CMK (cell line): ENCODE measurements at places on chromosomes 16 and 17.

DNA sequence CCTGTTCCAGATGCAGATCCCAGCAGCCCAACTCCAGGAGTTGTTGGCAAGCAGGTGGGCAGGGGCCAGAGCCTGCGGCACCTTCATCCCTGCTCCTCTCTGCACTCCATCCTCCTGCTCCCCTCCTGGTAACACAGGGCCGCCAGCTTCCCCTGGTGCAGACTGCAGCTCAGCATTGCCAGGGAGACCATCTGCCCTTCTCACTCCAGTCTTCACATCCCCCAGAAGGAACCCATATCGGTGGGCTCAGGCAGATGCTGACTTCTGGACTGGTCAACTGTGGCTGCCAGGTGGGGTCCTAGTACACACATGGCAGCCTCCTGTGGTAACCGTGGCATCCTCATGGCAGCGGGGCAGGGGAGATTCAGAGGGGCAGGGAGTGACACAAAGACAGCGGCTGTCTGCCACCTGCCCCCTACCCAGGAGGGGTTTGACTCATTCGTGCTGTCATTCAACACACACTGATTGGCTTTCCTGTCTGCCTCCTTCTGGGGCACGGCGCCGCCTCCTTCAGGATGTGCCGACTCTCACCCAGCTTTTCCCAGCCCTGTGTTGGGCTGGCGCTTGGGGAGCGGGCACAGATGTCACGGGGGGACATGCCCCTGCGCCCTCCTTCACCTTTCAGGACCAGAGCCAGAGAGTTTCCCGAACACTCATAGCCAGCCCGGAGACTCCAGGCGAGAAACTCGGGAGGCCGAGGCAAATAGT lies 120.9 kb downstream of the CMIP start:
- DNase-seq: no peak

DNA sequence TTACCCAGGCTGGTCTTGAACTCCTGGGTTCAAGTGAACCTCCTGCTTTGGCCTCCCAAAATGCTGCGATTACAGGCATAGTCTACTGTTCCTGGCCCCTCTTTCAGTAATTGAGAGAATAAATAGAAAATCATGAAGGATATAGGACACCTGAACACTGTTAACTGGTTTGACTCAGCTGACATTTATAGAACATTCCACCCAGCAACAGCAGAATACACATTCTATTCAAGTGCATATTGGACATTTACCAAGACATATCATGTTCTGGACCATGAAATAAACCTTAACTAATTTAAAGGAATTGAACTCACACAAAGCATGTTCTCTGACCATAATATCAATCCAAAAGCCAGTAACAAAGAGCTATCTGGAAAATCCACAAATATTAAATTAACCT lies 19.8 kb upstream of the BAIAP2 start:
- no peak for DNase-seq

GRCh38 chr17:1627182-1627981 lies 1.3 kb downstream of the SLC43A2 start:
- DNase-seq: no peak

- DNase-seq: no peak
Observed at GRCh38 chr17:78892520-78892919, 10.5 kb downstream of the CEP295NL start.

DNA sequence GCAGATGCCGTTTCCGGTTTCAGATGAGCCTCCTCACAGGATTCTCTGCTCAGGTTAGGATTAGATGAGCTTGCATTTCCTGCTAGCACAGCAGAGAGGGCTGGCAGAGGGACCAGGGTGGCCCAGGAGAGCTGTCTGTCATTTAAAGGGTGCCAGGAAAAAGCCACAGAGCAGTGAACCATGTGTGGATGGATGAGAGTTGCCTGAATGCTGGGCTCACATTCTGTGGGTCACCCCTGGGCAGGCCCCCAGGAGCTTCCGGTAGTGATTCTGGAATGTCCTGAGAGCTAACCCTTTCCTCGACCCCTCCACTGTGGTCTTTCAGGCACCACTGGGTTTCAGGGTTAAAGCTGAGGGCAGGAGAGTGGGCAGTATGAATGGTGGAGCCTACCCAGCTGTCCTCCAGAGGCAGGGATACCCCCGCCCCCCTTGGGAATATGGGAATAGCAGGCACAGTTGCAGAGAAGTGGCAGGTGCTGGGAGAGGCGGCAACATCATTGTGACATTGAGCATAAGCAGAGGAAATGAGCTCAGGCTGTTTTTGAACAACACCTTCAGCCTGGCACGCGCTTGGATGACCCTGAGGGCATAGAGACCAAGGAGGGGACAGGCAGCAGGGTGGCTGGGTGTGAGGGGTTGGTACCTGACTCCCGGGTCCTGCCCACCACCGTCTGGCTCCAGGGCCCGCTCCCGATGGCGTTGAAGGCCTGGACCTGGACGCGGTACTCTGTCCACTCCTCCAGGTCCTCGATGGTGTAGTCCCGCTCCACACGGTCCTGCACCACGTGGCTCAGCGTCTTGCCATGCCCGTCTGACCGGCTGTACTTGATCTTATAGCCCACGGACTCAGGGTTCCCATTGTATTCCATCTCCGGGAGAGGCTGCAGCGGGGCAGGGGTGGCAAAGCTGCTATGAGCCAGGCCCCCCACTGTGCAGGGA lies 83.0 kb upstream of the CDC42EP4 start:
- DNase-seq: no peak

GRCh38 chr16:67151431-67152097 lies 766 bp upstream of the B3GNT9 start:
- DNase-seq: no peak

DNA sequence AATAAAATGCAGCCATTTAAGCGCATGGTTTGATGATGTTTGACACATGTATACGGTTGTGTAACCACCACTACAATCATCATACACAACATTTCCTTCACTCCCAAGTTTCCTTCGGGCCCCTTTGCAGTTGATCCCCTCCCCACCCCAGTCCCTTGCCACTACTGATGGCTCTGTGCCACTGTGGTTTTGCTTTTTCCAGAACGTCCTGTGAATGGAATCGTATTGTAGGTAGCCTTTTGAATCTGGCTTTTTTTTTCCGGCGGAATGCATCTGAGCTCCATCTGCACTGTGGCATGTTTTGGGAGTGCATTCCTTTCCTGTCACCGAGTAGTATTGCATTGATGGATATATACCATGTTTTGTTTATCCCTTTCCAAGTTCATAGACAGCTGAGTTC lies 15.1 kb upstream of the MAP2K3 start:
- DNase-seq: no peak

GRCh38 chr16:68086336-68086841 lies 1.2 kb downstream of the NFATC3 start:
- DNase-seq: no peak

DNA sequence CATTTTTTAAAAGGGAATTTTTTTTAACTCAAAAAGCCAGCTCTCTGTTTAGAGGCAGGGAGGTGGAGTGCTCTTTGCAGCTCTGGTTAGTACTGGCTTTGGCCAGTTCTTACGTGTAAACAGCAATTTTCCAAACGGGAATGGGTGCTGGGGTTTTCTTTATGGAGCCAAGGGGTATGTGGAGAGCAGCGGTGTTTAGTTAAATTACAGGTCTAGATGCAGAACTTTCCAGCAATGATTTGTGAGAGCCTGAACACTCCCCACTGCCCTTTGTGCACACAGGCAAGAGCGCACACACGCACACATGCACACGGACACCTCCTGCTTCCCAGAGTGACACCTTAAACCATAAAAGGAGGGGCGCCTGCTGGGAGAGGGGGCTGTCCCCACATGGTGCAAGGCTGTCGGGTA lies 140.2 kb downstream of the MSI2 start:
- no peak for DNase-seq

DNA sequence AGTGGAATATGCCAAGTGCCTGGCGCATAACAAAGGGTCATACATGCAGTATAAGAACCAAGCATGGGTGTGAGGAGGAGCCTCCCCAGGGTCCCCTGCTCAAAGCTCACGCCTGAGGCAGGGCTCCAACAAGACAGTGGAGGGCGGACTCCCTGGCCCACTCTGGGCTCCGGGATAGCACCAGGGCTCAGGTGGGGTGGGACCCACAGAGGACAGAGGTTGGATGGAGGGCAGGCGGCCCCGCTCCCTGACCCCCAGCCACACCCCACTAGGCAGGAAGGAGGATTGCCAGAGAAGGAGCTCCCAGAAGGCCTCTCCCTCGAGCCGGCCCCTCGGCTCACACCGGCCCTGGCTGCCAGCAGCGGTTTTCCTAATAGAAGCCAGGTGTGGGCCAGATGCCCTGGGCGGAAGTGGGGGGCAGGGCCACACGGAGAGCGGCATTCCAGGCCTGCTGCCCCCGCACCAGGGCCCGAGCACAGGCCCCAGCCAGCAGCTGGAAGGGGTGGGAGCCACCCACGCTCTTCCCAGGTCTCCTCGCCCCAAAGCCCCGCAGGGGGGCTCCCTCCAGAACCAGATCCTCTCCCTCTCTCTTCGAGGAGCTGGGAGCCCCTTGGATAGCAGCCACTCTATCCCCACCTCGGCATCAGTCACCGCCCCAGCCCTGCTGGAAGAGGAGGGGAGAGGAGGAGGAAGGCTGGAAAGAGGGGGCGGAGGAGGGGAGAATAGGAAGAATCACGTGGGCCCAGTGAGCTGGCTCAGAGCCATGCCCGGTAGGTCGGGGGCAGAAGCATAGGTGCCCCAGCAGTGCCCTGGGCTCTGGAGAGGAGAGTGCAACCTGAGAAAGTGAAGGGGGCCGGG lies 21.0 kb downstream of the VASN start:
- DNase-seq: no peak

DNA sequence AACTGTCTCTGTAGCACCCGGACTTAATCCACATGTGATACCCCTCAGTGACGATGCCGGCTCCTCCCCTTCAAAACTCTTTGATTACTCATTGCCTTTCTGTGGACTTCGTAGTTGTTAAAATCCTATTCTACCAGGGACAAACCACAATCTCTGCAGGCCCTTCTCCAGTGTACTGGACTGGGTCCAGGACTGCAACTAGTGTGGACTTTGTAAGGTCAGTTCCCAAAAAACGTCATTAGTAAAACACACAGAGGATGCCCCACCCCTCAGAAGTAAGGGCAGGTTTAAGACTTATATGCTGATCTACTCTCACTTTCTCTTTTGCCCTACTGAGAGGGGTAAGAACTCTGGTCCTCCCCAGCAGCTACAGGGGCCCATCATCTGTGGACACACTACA lies 10.5 kb upstream of the NUDT7 start:
- DNase-seq: no peak

DNA sequence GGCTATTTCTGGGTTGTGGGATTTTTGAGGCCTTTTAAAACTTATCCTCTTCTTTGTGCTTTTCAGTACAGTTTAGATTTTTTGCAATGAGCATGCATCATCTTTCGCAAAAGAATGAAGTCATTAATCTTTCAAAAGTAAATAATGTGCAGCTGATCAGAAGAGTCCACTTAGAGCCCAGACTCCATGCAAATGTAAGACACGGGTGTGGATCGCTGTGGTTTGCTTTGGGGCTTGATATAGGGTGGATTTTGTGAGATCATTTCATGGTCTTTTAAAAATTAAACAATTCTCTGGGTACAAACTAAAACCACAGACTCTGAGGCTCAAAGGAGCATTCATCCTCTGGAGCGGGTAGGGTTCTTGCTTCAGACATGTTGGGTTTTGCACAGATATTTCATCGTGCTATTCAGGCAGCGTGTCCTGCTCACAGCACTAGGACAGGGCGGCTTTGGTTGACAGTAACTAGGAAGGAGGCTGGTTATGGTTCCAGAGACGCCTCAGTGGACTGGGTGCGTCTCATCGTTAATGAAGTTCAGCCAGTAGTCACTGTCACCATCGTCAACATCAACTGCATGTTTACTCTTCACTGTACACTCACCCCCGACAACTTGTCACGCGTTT lies 129.4 kb upstream of the PLCG2 start:
- DNase-seq: no peak

GRCh38 chr16:22327446-22327775 lies 30.2 kb downstream of the POLR3E start:
- DNase-seq: no peak

DNA sequence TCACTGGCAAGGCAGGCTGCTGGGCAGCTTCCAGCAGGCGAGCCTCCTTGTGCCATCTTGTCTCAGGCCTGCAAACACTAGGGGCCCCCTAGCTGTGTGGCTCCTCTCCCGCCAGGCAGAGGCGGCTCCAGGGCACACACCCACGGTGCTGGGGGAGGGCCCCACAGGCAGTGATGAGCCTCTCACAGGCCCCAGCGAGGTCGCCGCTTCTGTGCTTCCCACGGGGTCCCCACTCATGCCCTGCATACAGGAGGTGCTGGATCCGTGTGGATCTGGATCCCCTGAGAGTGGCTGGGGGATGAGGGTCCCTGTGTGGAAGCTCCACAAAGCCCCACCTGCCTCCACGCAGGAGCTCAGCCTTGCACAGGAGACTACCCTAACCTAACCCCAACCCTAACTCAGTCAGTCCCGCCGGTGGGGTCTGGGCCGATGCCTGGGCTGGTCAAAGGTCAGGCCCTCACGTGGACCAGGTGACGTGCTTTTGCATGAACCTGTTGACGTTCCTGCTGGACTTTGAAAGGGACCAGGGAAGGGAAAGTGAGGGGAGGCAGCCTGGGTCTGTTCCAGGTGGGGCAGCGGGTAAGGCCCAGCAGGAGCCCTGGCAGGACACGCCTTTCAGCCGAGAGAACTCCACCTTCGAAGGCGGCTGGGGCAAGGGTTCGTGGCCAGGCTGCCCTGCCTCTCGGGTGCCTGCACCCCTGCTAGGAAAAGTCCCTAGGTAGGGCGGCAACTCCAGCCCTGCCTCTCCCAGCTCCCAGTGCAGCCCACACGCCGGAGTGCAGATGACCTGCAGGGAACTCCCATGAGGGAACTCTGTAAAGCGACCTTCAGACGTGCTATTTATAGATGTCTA lies 5.2 kb downstream of the SECTM1 start:
- DNase-seq: no peak

- DNase-seq: no peak
Observed at GRCh38 chr16:66972983-66973382, 11.9 kb downstream of the CES3 start.

- no peak for DNase-seq
Observed at GRCh38 chr17:16999931-17000625, 28.2 kb upstream of the TNFRSF13B start.

DNA sequence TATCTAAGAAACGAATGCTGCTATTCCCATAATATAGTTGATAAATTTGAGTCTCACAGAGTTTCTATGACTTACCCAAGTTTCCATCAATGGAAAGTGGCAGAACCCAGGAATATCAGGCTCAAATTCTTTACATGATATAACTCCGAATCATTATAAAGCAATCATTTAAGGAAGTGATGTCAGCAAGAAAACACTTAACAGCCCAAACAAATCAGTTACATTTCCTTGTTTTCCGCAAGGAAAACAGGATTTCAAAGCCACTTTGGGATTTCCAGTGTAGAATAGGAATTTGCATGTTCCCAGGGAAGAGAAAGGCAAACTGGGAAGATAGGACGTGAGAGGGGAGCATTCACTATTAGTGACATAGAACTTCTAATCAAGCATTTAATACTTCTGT lies 311.4 kb upstream of the GOT2 start:
- DNase-seq: no peak

DNA sequence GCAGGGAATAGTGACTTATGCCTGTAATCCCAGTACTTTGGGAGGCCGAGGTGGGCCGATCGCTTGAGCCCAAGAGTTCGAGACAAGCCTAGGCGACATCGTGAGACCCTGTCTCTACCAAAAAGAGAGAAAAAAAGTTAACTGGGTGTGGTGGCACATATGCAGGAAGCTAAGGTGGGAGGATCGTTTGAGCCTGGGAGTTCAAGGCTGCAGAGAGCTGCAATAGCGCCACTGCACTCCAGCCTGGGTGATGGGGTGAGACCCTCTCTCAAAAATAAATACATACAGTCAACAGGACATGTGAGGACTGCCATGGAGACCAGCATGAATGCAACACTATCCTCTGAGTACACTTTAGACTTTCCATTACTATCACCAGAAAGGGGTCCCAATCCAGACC lies 15.4 kb upstream of the ST6GALNAC2 start:
- no peak for DNase-seq

GRCh38 chr17:62998665-62999393 lies 32.8 kb downstream of the TANC2 start:
- DNase-seq: no peak
